HT1080 (cell line): ENCODE measurements at places on chromosomes 7 and 10. TPM values are rescaled to one million over a fixed set of nuclear protein-coding genes. Genes with fewer than 3 reads are reported as not detected.

GPR158 gene
- total RNA-seq = 9.4 and 10.9 TPM in 2 replicates

MOGAT3 gene
- 0.21 TPM in 1 of 2 replicates, not detected in the other for total RNA-seq

ANKRD30A gene
- not detected in 2 replicates for total RNA-seq

AKR1C2 gene
- total RNA-seq = 1.5 and 2.0 TPM in 2 replicates

SORBS1 gene
- total RNA-seq = 0.50 and 0.76 TPM in 2 replicates

TMEM213 gene
- not detected in 2 replicates for total RNA-seq

CUEDC2 gene
- 38.1 and 44.2 TPM in 2 replicates for total RNA-seq

NPY4R gene
- 0.07 TPM in 1 of 2 replicates, not detected in the other for total RNA-seq

RBM20 gene
- total RNA-seq = 0.27 and 0.40 TPM in 2 replicates

TOMM7 gene
- 117 and 160 TPM in 2 replicates for total RNA-seq

ADCY1 gene
- 0.08 and 0.13 TPM in 2 replicates for total RNA-seq

NACAD gene
- total RNA-seq = 0.03 and 0.08 TPM in 2 replicates

YWHAG gene
- total RNA-seq = 71.3 and 93.3 TPM in 2 replicates

GNA12 gene
- total RNA-seq = 10.1 and 25.1 TPM in 2 replicates

PTN gene
- 0.23 and 0.30 TPM in 2 replicates for total RNA-seq
